Fibroblast of villous mesenchyme (primary cell): ENCODE measurements at places on chromosomes 12 and 14. TPM values are rescaled to one million over a fixed set of nuclear protein-coding genes. Genes with fewer than 3 reads are reported as not detected.
A peak's percentile ranks its signal among the peaks of the same experiment; 100 is the strongest.

ADGRD1 gene
- under 0.01 TPM in 2 replicates for total RNA-seq

TOMM20L gene
- total RNA-seq = not detected in 2 replicates

GRCh38 chr12:18261906-18262305 lies 588 bp downstream of the PIK3C2G start:
- DNase-seq = no peak

GRCh38 chr14:60544659-60545058 lies 35.7 kb downstream of the SIX6 start:
- DNase-seq = no peak

DNA sequence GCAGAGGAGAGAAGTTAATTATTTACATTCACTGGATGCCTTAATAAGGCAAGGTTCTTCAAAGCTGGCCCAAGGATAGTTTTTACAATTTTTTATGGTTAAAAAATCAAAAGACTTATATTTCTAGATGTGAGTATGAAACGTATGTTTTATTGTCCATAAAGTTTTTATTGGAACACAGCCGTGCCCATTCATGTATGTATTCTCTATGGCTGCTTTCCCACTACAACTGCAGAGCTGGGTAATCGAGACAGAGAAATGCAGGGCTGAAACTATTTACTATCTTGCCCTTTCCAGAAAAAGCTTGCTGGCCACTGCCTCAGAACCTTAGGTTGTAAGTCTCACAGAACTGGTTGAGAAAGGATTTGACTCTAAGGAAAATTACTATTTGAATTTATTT lies 16.4 kb downstream of the JKAMP start:
- no peak for DNase-seq

GRCh38 chr14:66624336-66624937 lies 116.5 kb downstream of the GPHN start:
- peak; percentile 65 for DNase-seq
